ENCODE measurements at places on chromosomes 11 and 22.
A peak's percentile ranks its signal among the peaks of the same experiment; 100 is the strongest.

- DNase-seq = no peak
These were observed 13.9 kb upstream of the BAIAP2L2 start for GRCh38 chr22:38124236-38124974.

DNA sequence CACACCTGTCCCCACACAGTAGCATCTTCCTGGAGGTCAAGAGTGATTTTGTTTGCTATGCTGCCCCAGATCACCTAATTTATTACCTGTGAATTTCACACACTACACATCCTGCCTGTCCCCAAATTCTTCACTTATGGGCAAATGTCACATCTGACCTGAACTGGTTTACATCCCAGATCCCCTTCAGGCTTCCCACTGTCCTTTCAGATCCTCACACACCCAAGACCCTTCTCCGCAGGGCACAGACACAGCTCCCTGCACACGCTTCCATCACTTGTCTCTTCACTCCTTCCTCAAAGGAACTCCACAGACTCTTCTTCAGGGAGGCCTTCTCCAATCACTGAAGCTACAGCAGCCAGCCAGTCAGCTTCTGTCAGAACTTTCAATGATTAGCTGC is 118.7 kb upstream of the IGLL5 start:
- no peak for DNase-seq

DNA sequence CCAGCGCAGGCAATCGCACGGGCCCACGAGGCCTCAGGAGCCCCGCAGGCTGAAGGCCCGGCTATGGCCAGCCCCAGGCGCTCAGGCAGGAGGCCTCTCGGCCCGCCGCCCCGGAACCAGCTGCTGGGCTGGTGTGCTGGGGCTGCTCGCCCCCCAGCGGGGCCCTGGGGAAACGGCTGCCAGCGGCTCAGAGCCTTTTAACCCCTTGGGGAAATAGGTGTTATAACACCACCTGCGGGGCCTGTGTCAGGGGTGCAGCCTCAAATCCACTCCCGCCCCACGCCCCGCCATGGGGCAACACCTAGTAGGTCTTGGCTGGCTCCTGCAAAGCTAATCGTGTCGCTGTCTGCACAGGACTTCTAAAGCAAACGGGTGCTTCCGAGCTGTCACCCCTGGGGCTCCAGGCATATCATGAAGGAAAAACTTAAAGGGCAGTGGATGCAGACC is 237.4 kb downstream of the TTC28 start:
- DNase-seq = peak; percentile 9

- DNase-seq = no peak
These were observed 18.6 kb downstream of the ADAMTS8 start for GRCh38 chr11:130409594-130410388.

All from activated CD8-positive, alpha-beta memory T cell treated with anti-CD3 and anti-CD28 coated beads for 4 hours (primary cell).